Activated T-helper 9 cell treated with anti-CD3 and anti-CD28 coated beads, Interleukin-2, amount 50 U/mL, for 16 hours (primary cell): ENCODE measurements at places on chromosomes 2 and 18.

- DNase-seq = no peak
These were observed 6.1 kb upstream of the GMPPA start for GRCh38 chr2:219492575-219492974.

DNA sequence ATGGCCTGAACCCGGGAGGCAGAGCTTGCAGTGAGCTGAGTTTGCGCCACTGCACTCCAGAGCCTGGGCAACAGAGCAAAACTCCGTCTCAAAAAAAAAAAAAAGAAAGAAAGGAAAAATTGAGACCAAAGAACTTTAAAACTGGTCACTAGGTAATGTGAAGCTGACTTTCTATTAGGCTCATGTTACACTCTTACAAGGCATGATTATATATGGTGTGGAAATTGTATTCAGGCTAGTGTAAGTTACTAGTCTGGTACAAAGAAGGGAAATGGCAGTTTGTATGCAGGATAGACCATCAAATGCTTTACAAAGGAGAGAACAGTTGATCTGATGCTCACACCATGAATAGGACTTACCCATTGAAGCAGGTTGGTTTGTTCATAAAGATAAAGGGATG is 35.4 kb upstream of the ARMC9 start:
- no peak for DNase-seq

GRCh38 chr2:163281717-163282116 is 443.1 kb upstream of the KCNH7 start:
- DNase-seq = no peak

GRCh38 chr18:12076424-12077140 is 17.1 kb upstream of the ANKRD62 start:
- DNase-seq = no peak

GRCh38 chr2:156489750-156490465 is 53.7 kb downstream of the GPD2 start:
- DNase-seq = no peak
